ENCODE measurements at places on chromosomes 2 and 18.

DNA sequence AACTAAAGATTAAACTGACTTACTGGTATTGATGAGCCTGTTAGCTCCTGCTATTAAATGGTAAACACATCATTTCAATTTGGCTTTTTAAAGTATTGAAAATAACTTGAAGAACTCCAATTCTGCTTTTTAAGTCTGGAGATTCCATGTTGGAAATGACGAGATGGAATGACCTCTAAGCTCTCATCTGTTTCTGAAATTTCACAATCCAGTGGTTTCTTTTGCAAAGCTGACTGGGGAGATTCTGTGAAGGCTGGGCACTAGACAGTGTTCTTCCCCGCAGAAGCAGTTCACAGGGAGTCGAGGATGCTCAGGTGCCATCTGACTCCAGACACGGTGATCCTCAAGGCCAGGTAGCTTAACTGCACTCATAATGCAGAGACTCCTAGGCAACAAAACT lies 44.7 kb downstream of the DHRS9 start:
- no peak for DNase-seq

DNA sequence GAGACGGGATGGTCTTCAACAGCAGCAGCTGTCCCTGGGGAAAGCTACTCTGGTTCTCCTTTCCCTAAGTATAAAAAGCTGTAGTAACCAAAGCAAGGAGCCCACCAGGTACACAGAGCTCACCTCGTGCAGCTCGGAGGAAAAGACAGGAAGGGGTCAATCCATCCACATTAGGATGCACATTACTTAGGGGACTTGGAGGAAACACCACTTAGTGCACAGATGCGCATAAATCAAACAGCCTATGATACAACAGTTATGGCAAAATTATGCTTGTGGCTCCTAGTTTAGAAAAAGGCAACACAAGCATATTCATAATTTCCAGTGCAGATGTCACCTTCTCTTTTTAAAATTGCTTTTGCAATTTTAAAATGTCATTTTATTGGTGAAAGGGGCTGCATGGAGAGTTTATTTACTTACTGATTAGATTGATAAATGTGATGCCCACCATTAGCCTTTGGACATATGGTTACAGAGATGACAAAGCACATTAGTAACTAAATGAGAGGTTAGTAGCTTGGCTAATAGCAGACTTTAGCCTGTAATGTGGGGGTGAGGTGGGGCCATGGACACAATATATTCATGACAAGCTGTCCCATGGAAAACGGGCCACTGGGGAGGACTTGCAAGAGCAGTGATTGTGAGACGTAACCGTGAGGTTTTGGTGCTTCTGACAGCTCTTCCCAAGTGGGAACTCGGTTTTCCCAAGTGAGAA lies 199.8 kb downstream of the MYT1L start:
- DNase-seq = no peak

DNA sequence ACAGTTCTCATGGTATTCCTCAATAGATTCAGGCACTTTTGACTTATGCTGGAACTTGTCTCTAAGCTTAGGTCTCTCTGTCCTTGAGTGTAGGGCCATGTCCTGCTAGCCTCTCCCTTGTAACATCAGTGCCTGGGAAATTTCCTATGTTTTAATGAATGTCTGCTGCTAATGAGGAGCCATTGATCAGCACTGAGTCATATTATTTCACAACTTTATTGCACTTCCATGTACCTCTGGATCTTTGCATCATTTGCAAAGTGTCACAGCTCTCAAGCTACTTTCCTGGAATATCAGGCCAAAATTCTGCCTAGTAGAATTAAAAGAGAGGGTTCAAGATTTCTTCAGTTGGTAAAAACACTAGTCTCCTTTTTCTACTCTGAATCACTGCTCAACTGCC lies 102.5 kb downstream of the GAREM1 start:
- DNase-seq = no peak

DNA sequence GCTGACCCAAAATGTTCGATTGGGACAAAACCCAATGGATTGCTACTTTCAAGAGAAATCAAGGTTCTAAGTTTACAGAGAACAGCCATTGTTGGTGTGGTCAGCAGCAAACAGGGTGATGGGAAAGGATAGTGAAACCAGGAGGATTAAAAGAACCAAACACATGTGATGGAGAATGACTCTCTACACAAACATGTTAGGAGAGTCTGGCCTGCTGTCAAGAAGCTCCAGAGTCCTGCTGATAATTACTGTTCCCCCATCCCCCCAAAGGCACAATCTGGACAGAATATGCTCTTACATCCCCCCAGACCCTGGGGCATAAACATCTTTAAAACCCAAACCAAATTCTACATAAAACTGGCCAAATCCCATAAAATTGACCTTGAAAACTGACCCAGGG lies 32.0 kb upstream of the ACYP2 start:
- no peak for DNase-seq

- no peak for DNase-seq
Observed at GRCh38 chr2:207935991-207936370, 89.3 kb downstream of the PLEKHM3 start.

DNA sequence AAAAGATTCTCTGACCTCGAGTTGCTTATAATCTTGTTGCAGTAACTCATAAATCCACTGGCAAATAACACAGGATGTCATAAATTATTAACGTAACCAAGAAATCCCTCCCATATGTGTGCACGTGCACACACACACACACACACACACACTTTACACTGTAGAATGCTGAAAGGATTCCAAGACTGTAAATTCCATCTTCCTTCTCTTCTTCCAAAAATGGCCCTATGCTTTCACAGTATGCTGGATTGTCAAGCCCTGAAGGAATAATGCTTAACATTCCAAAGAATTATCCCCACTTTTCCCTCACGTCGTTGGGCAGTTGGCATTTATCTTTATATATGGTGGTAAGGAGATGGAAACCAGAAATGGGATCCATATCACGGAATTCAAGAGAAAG lies 117.5 kb upstream of the CRIM1 start:
- no peak for DNase-seq

- no peak for DNase-seq
Observed at GRCh38 chr2:237185553-237185925, 99.8 kb downstream of the COPS8 start.

- DNase-seq = no peak
Observed at GRCh38 chr2:199570934-199571333, 113.2 kb upstream of the SATB2 start.

Data from NCI-H1105 treated with DMSO at 0.1 percent for 48 hours (cell line).